ENCODE measurements at places on chromosomes 12 and 14. TPM values are rescaled to one million over a fixed set of nuclear protein-coding genes. Genes with fewer than 3 reads are reported as not detected.

Gene PLEK2
- total RNA-seq, result 0.55 TPM

Gene KCNK10
- 0.69 TPM for total RNA-seq

Gene TMEM30B
- not detected for total RNA-seq

Gene CCDC196
- not detected for total RNA-seq

Gene POC1B
- 13.0 TPM for total RNA-seq

Gene LRRC10
- not detected for total RNA-seq

Gene OR4N5
- not detected for total RNA-seq

Gene FSCB
- not detected for total RNA-seq

Gene KRT7
- not detected for total RNA-seq

Gene KRT77
- total RNA-seq, result not detected

Gene STAC3
- not detected for total RNA-seq

Gene SERPINA12
- not detected for total RNA-seq

Gene GPD1
- 0.27 TPM for total RNA-seq

Gene KRT6C
- total RNA-seq, result not detected

Gene CTSG
- total RNA-seq, result not detected

Gene MMP14
- total RNA-seq, result 138 TPM

Gene DEGS2
- not detected for total RNA-seq

Gene P3H3
- total RNA-seq, result 10.8 TPM

Gene CLEC4A
- total RNA-seq, result 0.40 TPM

Gene HOXC6
- total RNA-seq, result 2.1 TPM

Gene PIWIL1
- total RNA-seq, result not detected

Gene TTC5
- 23.9 TPM for total RNA-seq

Gene LMO3
- total RNA-seq, result not detected

Gene KCNA1
- not detected for total RNA-seq

Gene NGB
- not detected for total RNA-seq

Gene C12orf56
- total RNA-seq, result 0.19 TPM

All from SK-MEL-5 (cell line).